ENCODE measurements at places on chromosomes 5 and 9.

GRCh38 chr5:66151030-66151429 is 6.9 kb downstream of the SREK1 start:
- no peak for DNase-seq

DNA sequence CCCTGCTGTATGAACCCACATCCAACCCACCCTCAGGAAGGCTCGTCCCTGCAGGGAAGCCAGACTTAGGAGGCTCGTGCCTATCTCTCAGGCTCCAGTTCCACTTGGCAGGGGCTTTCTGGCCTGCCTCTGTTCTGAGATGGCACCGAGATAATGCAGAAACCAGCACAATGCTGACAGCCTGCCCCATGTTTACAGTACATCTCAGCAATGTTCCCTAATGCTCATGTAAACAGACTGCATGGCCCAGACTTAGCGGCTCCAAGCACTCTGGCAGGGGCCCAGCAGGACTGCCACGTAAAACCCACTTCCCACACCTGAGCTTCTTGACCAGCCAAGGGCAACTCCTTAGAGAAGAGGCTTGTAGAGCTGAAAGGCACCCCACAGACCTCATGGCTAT is 499.5 kb upstream of the BRINP1 start:
- DNase-seq = no peak

GRCh38 chr5:114101153-114101552 is 260.7 kb upstream of the KCNN2 start:
- no peak for DNase-seq

DNA sequence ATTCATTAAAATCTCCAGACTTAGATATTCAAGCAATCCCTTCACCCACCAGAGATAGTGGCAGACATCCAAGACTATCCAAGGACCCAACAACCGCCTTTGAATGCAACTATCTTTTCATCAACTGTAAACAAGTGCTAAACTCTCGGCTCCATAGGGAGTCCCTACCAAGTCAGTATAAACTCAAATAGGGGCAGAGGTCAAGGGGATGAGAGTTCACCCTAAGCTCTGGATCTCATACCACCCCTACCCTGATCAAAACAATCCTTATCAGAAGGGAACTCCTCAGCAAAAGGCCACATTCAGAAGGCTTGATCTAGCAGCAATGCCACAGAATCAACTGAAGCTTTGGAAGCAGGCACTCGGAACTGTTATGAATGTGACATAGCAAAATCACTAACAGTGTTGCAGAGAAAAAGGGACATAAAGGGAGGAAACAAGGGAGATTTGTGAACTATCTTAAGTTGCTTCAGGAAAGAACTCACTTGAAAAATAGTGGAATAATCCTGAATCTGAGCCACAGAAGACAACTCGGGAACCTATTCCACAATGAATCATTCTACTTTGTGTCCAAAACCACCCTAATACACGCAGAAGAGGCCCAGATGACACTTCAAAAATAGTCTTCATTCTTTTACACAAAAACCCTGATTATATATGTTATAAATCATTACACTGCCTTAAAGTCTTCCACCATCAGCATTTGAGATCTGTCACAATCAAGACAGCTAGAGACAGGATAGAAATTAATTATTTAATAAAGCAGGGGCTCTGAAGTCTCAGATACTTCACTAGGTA is 49.8 kb downstream of the NR6A1 start:
- no peak for DNase-seq

GRCh38 chr5:61744690-61745619 is 412.9 kb downstream of the ZSWIM6 start:
- DNase-seq = no peak

DNA sequence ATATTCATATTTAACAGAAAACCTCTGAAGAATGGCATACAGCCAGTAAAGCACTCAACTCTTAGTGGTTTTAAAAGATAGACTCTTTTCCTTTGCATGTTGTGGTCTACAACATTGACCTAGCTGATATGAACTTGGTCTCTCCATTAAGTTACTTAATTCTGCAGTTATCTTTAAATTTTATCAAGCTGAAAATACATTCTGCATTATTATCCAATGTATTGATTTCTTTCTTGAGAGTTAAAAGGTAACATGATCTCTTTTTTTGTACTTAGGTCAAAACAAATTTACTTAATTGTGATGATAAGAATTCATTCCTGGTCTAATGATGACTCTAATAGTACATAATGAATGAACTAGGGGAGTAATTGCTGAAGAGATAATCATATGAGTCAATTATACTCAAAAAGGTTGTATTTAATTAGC is 132.9 kb downstream of the STARD4 start:
- DNase-seq = no peak

GRCh38 chr5:43635374-43635773 is 32.4 kb downstream of the NNT start:
- no peak for DNase-seq

DNA sequence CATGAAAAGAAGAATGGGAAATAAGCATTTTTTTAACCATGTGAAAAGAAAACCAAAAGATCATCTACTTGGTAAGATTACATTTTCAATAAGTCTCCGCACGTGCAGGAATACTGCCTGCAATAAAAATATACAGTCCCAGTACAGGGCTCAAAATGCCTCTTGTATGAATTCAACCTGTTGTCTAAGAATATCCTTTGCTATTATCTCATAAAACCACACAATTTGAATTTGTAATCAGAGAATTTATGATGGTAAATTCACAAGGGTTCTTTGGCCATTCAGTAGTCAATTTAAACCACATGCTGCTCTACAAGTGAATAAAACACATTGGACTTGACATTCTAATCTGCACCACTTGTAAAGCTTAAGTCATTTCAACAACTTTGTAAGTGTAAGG is 46.6 kb downstream of the ST8SIA4 start:
- no peak for DNase-seq

DNA sequence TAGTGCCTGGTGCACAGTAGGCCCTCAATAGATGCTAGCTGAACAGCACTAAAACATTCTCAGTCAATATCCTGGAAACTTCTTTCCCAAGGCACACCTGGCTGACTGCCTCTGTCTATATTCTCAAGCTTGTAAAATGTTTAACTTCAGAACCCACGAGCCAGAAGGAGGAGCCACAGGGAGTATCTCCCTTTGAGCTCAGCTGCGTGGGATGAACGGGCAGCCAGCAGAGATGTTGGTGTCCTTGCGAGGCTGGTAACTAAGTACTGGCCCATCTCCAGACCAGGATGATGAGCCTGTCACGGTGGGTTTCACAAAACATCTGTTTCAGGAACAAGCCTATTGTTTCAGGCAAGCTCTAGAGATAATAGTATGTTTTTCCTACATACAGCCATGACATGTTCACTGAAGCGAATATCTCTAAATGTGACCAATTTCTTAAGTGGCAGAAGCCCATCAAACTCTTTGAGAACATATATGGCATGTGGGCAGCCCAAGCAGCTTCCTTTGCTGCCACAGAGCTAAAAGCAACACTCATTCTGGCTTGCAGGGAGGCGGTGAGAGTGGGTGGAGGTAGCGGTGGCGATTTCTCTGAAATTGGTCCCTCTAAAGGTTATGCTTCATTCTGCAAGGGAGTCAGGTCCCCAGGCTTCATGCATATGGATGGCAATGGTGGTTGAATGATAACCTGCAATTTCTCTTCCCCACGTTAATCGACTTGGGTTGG is 206.2 kb downstream of the TTLL11 start:
- DNase-seq = no peak

DNA sequence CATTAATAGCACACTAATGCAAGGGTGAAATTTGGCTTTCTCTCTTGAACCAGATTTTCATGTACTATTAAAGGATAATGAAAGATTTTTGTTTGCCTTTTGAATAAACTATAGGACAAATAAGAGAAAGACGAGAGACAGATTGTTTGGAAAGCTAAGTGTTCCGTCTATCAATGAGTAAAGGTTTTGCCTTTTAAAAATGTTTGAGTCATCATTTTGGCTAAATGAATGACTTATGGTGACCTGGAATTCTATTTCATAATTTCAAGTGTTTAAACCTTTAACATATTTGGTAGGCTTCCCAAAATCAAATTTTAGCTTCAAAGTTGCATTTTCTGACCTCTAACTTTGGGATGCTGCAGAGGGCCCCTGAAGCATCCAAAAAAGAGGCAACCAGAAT is 145.2 kb downstream of the SLC25A46 start:
- no peak for DNase-seq

GRCh38 chr9:74147906-74148305 is 349.2 kb upstream of the RORB start:
- DNase-seq = no peak

GRCh38 chr5:88653471-88653870 is 229.5 kb downstream of the MEF2C start:
- DNase-seq = no peak

DNA sequence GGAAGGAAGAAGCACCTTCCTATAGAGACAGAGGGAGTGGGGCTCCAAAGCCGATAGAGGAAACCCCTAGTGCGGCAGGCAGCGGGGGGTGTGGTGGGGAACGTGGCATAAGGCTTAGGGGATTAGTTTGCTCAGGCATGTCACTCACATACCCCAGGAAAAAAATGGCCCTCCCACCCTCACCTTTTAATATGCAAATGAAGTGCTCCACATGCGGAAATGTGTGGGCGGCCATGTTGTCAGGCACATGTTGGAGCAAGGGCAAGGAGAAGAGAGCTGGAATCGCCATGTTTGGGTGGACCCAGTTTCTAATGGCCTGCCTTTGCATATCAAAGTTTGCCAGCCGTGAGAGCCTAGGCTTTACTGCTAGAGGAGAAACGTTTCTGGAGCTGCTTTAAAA is 758.8 kb downstream of the NR2F1-AS1 start:
- no peak for DNase-seq

DNA sequence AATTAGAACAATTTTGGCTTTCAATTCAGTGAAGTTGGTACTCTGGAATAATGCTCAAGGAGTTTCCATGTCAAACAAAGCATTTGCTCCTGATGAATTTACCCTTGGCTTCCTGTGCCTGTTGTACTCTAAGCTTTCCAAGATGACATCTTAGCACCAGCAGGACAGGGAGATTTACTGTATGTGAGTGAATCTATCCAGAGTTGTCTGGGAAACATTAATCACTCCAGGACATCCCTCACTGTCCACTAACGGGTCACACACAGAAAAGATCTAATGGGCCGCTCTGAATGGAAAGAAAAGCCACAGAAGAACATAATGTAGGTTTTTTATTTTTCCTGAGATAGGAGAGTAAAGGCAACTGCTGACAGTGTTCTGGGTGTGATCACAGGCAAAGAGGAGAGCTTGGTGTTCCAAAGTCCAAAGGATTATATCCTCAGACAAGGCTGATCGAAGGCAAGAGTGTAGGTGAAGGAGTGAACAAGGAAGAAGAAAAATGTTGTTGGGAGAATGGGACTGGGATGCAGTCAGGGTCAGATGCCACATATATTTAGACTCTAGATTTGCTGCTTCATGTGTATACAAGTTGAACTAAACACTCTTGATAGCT is 167.7 kb upstream of the RPS23 start:
- DNase-seq = no peak

DNA sequence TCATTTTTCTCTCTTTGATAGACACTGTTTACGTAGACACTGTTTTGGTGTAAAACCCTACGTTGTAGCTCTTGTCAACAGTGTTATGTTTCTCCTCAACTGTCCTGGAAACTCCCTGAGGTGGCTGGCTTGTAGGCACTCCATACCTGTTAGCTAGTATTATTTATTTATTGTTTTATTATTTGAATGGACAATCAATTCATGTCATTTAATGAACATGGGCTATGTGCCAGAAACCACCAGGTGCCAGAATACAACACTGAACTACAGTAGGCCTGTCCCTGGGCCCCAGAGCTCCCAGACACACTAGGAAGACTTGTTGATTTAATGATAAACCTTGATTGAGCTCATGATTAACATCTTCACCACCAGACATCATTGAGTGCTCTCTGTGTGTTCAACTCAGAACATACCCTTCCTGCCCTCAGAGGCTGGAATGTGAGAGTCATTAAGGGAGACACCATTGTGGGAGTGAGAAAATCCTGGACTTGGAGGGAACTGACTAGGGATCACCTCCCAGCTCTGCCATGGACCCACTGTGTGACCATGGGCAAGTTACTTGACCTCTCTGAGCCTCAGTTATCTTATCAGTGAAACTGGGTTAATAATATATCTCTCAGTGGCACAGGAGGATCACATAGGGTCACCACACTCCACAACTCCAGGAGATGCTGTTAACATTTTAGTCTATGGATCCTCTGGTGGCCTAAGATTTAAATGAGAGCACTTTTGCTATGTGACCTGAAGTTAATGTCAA is 19.2 kb downstream of the IRF1 start:
- DNase-seq = no peak

- no peak for DNase-seq
These were observed 121.7 kb downstream of the ICE1 start for GRCh38 chr5:5544094-5544663.

DNA sequence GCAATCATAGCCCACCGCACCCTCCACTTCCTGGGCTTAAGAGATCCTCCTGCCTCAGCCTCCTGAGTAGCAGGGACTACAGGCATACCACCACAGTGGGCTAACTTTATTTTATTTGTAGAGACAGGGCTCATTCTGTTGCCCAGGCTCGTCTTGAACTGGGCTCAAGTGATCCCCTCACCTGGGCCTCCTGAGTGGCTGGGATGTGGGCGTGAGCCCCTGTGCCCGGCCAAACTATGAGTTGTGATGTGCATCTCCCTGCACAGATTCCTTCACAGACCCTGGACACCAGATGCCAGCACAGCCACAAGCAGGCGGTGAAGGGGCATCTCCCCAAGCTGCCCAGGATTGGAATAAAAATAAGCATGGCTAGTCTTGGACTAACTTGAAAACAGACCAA is 244.9 kb upstream of the IRX1 start:
- no peak for DNase-seq
